ENCODE measurements at places on chromosomes 2 and 18.

- no peak for DNase-seq
Observed at GRCh38 chr2:46020416-46020815, 276.8 kb upstream of the EPAS1 start.

- DNase-seq = no peak
Observed at GRCh38 chr2:69204654-69205053, 182.4 kb downstream of the GFPT1 start.

DNA sequence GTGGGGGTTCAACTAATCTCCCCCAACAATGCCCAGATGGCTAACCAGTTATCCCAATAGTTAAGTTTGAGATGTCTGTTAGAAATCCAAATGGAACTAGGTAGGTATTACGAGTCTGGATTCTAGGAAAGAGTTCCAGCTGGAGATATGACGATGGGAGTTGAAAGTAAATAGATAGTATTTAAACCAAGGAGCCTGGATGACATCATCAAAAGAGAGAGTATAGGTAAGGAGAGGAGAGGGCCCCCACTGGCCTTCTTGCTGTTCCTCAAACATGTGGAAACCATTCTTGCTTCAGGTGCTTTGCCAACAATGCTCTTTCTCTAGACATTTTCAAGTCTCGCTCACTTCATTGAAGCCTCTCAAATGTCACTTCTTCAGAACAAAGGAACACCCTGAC lies 26.0 kb upstream of the PAIP2B start:
- no peak for DNase-seq

- peak; percentile 16 for DNase-seq
Observed at GRCh38 chr2:213834331-213834730, 550.1 kb downstream of the SPAG16 start.

- peak; percentile 70 for DNase-seq
Observed at GRCh38 chr2:15642011-15642814, 50.5 kb downstream of the DDX1 start.

GRCh38 chr2:50582164-50582563 lies 449.8 kb downstream of the NRXN1 start:
- no peak for DNase-seq

GRCh38 chr2:130890941-130891669 lies 54.4 kb downstream of the ARHGEF4 start:
- DNase-seq = no peak

GRCh38 chr2:207937823-207938222 lies 87.5 kb downstream of the PLEKHM3 start:
- no peak for DNase-seq

GRCh38 chr2:143296089-143296488 lies 166.9 kb downstream of the ARHGAP15 start:
- no peak for DNase-seq

- peak; percentile 40 for DNase-seq
Observed at GRCh38 chr2:134505446-134505845, 213.4 kb downstream of the TMEM163 start.

DNA sequence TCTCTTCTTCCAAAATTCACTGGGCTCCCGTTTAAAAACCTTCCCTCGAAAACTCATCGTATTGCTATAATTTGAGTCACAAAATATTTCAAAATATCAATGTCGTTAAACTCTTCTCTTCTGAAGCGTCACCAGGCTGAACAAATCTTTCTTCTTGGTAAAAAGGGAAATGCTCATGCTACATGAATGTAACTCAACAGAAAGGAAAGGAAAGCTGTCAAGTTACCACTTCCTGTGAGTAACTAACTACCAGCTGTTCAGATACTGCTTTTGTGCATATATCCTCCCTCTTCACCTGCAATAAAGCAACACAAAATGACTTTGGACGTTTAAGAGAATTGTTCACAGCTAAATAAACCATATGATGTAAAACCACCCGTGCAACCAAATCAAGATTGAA lies 95.4 kb downstream of the DOCK10 start:
- DNase-seq = no peak

DNA sequence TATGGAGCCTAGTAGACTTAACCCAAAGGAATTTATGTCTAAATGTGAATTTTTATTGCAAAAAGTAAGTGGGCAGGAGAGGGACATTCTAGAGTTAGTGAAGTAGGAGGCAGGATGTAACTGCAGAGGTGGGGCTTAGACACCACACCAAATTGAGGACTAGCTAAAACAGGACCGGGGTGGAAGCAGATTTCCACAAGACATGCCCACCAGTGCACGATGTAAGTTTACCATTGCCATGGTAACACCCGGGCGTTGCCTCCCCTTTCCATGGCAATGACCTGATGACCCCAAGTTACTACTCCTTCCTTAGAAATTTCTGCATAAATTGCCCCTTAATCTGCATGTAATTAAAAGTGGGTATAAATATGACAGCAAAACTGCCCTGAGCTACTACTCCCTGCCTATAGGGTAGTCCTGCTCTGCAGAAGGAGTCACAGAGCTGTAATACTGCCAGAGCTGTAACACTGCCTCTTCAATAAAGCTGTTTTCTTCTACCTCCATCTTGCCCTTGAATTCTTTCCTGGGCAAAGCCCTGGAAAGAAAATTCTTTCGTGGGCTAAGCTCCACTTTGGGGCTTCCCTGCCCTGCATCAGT lies 509.7 kb downstream of the ERBB4 start:
- DNase-seq = no peak

DNA sequence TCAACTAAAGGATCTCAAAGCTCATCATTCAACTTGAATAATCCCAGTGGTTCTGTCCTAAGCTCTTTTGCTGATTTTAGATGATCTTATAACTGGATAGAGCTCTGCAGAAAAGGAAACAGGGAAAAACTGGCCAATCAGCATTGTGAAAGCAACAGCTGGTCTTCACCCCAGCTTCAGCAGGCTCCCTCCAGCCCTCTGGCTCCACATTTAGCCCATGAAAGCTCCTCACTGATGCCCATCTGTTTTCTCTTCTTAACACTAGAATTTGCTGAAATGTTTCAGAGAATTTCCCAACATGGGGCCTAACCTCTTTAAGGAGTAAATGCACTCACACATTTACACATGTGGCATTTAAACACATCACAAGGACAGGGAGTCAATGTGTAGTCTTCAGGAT lies 223.3 kb downstream of the CNTNAP5 start:
- no peak for DNase-seq

DNA sequence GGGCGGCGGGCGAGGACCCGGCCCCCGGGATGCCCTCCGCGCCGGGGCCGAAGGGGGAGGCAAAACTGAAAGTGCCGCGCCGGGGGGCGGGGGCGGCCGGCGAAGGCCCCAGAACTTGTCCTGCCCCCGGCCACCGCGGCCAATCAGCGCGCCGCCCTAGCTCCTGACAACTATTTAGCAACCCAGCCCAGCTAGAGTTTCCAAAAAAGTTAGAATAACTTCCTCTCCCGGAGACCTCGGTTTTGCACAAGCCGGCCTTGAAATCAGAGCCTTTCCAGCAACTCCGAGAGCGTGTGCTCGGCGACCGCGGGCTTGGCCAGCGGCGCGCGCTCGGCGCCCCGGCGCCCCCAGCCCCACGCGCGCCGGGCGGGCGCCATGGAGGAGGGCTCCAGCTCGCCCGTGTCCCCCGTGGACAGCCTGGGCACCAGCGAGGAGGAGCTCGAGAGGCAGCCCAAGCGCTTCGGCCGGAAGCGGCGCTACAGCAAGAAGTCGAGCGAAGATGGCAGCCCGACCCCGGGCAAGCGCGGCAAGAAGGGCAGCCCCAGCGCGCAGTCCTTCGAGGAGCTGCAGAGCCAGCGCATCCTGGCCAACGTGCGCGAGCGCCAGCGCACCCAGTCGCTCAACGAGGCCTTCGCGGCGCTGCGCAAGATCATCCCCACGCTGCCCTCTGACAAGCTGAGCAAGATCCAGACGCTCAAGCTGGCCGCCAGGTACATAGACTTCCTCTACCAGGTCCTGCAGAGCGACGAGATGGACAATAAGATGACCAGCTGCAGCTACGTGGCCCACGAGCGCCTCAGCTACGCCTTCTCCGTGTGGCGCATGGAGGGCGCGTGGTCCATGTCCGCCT lies at the start of gene TWIST2:
Gene TWIST2 (plus strand): TSS at position 245 of the 850 bp plus-strand sequence. CDS start 131 bp downstream, at position 376.
- DNase-seq = peak; percentile 77

DNA sequence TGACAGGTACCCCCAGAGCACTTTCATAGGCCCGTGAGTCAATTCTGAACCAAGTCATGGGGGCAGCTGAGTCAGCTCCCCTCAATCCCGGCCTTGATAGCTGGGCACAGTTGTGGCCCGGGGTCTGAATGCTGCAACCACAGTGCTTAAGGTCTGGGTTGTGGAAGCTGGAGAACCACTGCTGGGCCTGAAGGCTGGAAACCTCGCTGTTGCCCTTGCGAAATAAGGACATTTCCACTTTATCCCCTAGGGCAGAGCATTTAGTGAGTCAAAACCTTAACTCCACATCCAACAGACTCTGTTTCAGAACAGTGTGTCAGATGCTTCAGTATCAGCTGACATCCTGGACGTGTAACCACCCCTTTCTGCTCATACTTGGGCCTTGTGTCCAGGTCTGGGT lies 58.6 kb downstream of the SP110 start:
- no peak for DNase-seq

GRCh38 chr2:64524604-64525316 lies 632 bp downstream of the AFTPH start:
- peak; percentile 88 for DNase-seq

DNA sequence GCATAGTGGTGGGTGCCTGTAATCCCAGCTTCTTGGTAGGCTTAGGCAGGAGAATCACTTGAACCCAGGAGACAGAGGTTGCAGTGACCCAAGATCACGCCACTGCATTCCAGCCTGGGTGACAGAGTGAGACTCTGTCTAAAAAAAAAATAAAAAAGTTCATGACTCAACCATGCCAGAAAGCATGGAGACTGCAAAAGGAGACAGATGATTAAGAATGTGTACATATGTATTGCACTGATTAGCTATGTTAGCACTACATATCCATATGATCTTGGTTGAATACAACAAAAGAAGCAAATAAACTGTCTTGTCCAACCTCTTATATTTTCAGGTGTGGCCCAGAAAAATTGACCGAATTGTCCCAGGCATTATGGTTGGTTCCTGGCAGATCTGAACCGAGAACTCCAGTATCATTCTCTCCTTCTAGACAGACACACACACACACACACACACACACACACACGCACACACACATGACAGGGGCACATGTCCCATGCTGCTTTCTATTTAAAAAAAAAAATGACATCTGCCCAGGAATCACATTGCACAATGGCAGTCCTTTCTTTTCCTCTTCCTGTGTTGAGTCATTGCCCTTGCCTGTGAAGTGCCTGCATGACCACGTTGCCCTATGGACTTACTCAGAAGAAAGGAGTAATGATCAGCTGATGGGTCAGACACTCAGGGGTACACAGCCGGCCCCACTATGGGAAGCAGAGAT lies 65.6 kb downstream of the MYCN start:
- DNase-seq = peak; percentile 21

DNA sequence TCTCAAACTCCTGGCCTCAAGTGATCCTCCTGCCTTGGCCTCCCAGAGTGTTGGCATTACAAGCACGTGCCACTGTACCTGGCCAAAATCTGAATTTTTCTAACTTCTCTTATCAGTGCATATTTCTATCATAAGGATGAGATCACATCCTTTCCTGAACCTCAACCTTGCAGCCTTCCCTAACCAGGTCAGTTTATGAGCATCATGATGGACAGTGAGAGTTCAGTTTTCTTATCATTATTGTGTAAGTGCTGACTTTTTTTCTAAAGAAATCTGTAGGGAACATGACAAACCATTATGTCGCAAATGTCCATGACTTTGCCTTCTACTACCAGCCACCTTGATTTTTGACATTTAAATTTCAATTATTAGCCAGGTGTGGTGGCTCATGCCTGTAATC lies 31.5 kb downstream of the MRPL33 start:
- DNase-seq = no peak

DNA sequence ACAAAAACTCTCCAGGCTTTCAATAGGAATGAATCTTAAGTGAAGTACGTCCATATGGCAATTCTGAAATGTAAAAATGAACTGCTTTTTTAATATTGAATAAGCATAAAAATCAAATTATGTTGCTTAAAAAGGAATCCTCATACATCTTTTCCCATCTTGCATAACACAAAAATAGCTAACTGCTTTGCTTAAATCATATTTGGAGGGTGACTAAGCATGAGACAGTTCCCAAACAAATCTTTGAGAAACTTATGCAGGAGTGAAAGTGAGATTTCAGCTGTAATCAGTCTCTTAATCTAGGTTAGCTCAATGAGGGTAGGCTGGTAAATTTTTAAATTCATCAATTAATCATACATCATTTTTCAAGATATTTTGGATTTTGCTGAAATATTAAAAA lies 111.5 kb downstream of the MBD5 start:
- no peak for DNase-seq

DNA sequence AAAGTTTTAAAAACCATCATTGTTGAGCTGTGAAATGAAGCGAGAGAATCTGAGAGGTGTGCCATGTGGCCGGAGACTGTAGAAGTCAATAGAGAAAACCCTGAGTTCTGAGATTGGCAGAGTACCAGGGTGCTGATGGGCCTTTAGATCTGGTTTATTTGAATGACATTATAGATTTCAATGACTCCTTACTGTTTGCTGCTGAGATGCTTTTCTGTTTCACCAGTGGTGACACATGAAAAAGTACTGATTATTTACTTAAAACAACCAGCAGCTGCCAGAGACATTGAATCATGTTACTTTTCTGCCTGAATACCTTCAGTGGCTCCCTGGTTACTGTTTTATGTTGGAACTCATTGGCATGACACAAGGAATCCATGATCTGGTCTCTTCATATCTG lies 602.7 kb upstream of the ZNF804A start:
- no peak for DNase-seq

GRCh38 chr2:45834372-45834771 lies 182.9 kb downstream of the PRKCE start:
- DNase-seq = no peak

DNA sequence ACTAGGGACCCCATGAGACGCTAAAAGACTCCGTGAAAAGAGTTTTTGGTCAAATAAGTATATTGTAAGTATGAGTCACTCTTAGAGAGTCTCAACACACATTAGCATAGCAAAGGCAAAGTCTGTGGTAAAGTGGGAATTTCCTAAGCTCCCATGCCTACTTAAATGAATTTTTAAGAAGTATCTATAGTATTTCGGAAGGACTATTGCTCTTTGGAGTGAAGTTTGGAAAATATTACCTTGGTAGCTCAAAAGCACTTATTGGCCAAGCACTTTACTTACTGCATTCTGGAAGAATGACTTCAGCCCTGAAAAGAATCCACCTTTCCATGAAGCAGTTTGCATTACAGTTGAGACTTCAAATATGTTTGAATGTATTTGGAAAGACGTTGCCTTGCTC lies 57.1 kb downstream of the CAVIN2 start:
- no peak for DNase-seq

- DNase-seq = no peak
Observed at GRCh38 chr18:11885278-11885947, 22.7 kb downstream of the MPPE1 start.

GRCh38 chr2:26898480-26899078 lies 50.6 kb downstream of the DPYSL5 start:
- DNase-seq = no peak

GRCh38 chr2:189165656-189166380 lies 13.7 kb downstream of the COL5A2 start:
- DNase-seq = no peak

Measured in lower leg skin (tissue), 4 donors.